Mesothelial cell of epicardium (in vitro differentiated cells): ENCODE measurements at places on chromosomes 11 and 22. TPM values are rescaled to one million over a fixed set of nuclear protein-coding genes. Genes with fewer than 3 reads are reported as not detected.

The OR8D1 gene
- not detected in 3 replicates for total RNA-seq

The C1QTNF5 gene
- total RNA-seq: 24.1 to 25.0 TPM (median 24.4 TPM) in 3 replicates

The MPZL2 gene
- 32.3 to 36.9 TPM (median 32.8 TPM) in 3 replicates for total RNA-seq

The FIBIN gene
- 7.0 to 9.3 TPM (median 8.9 TPM) in 3 replicates for total RNA-seq

The CENPM gene
- 12.5 to 14.9 TPM (median 13.3 TPM) in 3 replicates for total RNA-seq

The SLC22A25 gene
- total RNA-seq: not detected in 3 replicates

DNA sequence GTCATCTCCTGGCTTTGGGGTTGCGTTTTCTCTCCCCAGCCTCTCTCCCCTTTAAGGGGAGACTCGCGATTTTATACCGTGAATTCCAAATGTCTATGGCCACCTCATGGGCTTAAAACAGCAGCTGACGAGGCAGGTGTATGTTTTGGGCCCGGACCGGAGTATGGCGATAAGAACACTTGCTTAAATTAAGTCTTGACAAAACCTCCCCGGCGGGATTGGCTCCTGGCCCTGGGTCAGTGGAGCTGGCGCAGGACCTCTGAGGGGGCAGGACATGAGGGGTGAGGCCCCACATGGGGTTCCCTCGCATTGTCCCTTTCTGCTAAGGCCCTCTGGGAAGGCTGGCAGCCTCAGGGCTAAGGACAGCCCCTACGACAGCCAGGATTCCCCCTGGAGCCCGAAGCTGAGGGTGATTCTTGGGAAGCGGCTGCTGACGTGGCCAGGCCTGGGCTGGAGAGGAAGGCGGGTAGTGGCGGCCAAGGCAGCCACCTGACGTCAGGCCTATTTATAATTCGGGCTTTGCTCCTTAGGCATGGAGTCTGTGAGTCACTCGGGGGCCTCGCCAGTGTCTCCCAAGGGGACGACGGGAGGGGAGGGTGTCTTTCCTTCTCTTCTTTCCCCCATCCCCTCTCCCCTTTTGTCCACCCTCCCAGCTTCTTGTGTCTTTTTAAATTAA, 12.7 kb downstream of the MYO18B start:
- no peaks in the 10 kb centered on the region for H3K36me3 ChIP-seq
- H3K27me3 ChIP-seq: peaks cover 17% of the 10 kb centered on the region
- no peak overlapping the region for H3K27ac ChIP-seq
- no peak for DNase-seq
- no peaks in the 10 kb centered on the region for H3K4me1 ChIP-seq

GRCh38 chr11:57235761-57236703, 1.0 kb downstream of the APLNR start:
- no peaks in the 10 kb centered on the region for H3K36me3 ChIP-seq
- no peak overlapping the region for H3K27ac ChIP-seq
- peaks cover 41% of the 10 kb centered on the region for H3K4me1 ChIP-seq
- H3K4me3 ChIP-seq: no peak overlapping the region

DNA sequence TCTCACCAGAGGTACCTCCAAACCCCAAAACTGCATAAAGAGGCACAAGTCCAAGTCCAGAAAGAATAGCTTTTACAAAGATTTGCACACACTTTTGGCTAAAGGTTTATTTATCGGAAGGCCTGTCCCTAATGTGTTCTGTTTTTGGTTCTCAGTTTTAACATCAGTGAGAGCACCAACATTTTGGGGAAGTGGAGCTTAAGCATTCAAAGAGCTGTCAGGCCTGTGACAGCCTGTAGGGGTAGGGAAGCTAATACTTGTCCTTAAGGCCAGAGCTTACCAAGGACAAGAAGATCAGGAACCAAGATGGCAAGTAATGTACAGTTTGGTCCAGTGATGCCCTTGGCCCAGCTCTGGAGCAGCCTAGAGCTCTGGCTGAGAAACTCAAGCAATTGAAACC, 38.9 kb upstream of the SCUBE2 start:
- H3K4me3 ChIP-seq: no peak overlapping the region
- DNase-seq: no peak
- no peak overlapping the region for H3K27ac ChIP-seq
- peaks cover 18% of the 10 kb centered on the region for H3K36me3 ChIP-seq
- H3K4me1 ChIP-seq: no peaks in the 10 kb centered on the region

DNA sequence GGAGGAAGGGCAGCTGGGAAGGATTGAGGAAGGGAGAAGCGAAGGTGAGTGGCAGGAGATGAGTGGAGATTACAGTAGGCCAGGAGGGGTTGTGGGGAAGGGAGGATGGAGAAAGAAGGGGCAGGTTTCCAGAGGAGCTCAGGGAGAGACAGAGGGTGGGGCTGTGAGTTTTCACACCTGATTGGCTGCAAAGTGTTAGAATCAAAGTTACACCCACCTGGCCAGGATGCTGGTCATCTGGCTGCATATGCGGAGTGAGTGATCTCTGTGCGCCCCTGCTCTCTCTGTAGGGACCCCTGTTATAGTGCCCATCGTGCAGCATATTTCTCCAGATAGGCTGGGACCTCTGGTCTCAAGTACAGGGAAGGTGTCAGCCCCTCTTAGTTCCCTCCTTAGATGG, 18.3 kb downstream of the AMPD3 start:
- DNase-seq: no peak
- H3K4me3 ChIP-seq: no peak overlapping the region
- H3K36me3 ChIP-seq: peaks cover 11% of the 10 kb centered on the region
- H3K4me1 ChIP-seq: no peaks in the 10 kb centered on the region

DNA sequence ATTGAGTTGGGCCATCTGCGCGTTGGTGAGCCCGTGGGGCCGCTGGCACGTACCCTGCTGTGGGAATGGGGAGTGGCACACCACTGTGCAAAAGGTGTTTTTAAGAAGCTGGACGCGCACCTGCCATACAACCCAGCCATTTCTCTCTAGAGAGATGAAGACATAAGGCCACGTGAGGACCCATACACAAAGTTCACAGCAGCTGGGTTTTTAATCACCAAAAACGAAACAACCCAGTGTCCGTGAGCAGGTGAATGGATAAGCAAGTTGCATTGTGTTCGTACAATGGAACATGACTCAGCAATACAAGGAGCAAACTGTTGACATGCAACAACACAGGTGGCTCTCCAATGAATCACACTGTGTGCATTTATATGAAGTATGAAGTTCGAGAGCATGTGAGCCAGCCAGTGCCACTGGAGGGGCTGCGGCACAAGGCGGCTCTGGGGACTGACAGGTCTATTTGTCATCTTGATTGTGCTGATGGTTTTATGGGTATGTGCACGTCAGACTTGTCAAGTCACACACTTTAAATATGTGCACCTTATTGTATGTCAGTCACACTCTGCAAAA, 30.6 kb upstream of the PANX2 start:
- peaks cover 7% of the 10 kb centered on the region for H3K27me3 ChIP-seq
- no peak overlapping the region for H3K4me3 ChIP-seq
- H3K36me3 ChIP-seq: no peaks in the 10 kb centered on the region
- no peak for DNase-seq
- peaks cover 10% of the 10 kb centered on the region for H3K4me1 ChIP-seq

DNA sequence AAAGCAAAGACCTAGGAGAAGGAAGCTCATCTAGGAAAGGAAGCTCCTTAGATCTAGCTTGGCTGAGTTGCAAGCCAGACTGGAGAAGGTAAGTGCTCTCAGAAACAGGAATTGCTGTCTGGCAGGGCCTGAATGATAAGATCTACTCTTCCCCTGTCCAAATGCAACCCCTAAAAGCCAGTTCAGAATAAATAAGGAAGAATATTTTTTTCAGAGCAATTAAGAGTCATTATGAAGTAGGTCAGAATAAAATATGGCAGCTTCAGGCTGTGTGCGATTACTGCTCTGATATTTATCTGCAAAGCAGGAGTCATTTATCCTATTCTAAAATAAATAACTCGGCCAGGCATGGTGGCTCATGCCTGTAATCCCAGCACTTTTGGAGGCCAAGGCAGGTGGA, 82.1 kb downstream of the PIWIL4 start:
- no peaks in the 10 kb centered on the region for H3K36me3 ChIP-seq
- peaks cover 36% of the 10 kb centered on the region for H3K4me1 ChIP-seq
- H3K27ac ChIP-seq: peak overlapping the region; percentile 44
- DNase-seq: no peak
- H3K4me3 ChIP-seq: no peak overlapping the region

- peaks cover 76% of the 10 kb centered on the region for H3K27me3 ChIP-seq
- no peaks in the 10 kb centered on the region for H3K36me3 ChIP-seq
- H3K4me1 ChIP-seq: peaks cover 9% of the 10 kb centered on the region
- H3K4me3 ChIP-seq: peak overlapping the region; percentile 31
Observed at GRCh38 chr22:41915786-41916493, 1.1 kb upstream of the SHISA8 start.
